ENCODE measurements at places on chromosomes 6 and 20.

- no peak for DNase-seq
These were observed 166.9 kb downstream of the EYA2 start for GRCh38 chr20:47061549-47061948.

GRCh38 chr6:21955053-21955595, 341.7 kb downstream of the PRL start:
- DNase-seq = no peak

GRCh38 chr6:4851035-4851434, 74.8 kb downstream of the CDYL start:
- DNase-seq = no peak

GRCh38 chr6:113876695-113877094, 19.6 kb downstream of the MARCKS start:
- DNase-seq = peak; percentile 39

GRCh38 chr6:107185391-107185970, 70.2 kb upstream of the BEND3 start:
- peak; percentile 6 for DNase-seq

GRCh38 chr6:92361990-92362389, 1057.4 kb downstream of the EPHA7 start:
- DNase-seq = no peak

GRCh38 chr20:23625236-23625964, 12.4 kb downstream of the CST3 start:
- DNase-seq = no peak

DNA sequence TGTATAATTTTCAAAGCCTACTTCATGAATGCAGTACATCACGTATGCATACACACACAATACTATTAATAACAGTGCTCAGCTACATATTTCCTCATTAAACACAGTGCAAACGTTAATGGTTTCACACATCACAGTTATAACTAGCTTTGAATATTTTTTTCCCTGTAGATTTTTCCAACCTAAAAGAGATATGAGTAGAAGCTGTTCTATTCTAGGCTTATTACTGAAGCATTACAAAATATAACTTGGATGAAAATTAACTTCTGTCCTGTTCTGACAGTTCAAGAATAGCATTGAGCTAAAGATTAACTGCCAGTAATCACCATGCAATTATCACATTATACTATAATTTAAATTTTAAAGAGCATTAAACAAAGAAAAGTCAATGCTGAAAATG, 6.2 kb downstream of the LMBRD1 start:
- no peak for DNase-seq

GRCh38 chr6:131643855-131644460, 6.9 kb downstream of the ENPP3 start:
- DNase-seq = no peak

- DNase-seq = peak; percentile 64
These were observed 54.1 kb downstream of the RBM38 start for GRCh38 chr20:57445298-57445697.

GRCh38 chr6:37840143-37840939, 20.8 kb downstream of the ZFAND3 start:
- no peak for DNase-seq

GRCh38 chr6:49410564-49410963, 52.5 kb downstream of the MMUT start:
- DNase-seq = no peak

- peak; percentile 52 for DNase-seq
These were observed 11.5 kb upstream of the MEP1A start for GRCh38 chr6:46781478-46782378.

DNA sequence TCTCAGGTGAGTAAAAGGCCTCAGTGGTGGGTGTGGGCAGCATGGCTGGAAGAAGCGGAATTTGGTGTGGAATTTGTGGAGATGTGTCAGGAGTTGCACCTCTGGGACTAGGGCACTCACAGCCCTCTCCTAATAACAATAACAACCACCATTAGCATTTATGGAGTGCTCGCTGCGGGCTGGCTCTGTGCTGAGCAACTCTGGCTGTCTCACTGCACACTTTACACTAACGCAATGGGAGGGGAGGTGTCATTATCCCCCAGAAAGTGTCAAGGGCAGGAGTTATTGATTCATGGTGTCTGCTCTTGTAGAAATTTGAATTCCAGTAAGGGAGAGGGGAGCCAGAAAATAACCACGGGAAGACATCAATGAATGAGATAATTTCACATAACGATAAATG, 22.7 kb upstream of the SCRT2 start:
- DNase-seq = no peak

DNA sequence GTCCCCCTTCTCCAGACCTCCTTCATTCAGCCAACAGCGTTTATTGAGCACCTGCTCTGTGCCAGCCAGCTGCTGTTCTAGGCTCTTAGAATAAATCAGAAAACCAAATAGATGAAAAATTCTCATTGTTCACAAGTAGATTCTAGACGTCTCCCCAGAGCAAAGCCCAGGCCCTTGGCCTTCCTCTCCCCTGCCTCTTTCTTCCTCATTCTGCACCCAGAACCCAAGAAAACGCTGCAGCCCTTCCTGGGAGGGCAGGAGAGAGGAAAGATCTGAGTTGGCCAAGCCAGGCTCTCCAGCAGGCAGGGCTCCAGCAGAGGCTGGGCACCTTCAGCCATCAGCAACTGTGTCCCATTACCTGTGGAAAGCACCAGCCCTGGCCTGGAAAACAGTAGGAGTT, 12.0 kb upstream of the BPI start:
- no peak for DNase-seq

DNA sequence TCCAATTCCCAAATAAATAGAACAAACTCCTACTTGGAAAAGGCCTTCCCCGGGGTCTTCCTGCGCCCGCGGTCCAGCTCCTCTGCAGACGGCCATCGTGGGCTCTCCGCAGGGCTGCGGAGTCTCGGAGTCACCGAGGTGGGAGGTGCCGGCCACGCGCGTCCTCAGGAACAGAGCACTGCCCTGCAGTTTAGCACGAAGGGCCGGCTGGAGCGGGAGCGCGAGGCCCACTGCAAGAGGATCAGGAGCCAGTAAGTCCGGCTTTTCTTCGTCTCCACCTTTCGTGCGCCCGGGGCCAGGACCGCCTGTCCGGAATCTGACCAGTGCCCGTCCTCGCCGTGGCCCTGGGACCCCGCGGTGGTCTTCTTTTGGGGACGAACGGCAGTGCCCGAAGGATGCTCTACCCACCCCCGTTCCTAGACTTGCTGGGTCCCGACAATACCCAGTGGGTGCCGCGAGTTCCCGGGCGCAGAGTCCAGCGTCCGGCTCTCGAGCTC, 1.4 kb downstream of the BHLHE23 start:
- no peak for DNase-seq

GRCh38 chr20:34337544-34337943, 25.5 kb upstream of the ITCH start:
- DNase-seq = no peak

GRCh38 chr6:97427648-97428047, 144.6 kb upstream of the MMS22L start:
- no peak for DNase-seq

GRCh38 chr20:21820688-21821087, 115.2 kb downstream of the PAX1 start:
- no peak for DNase-seq

GRCh38 chr6:166533205-166533824, 53.2 kb downstream of the RAMACL start:
- DNase-seq = no peak

- DNase-seq = no peak
These were observed 30.6 kb upstream of the LY86 start for GRCh38 chr6:6557886-6558285.

GRCh38 chr6:72788188-72788587, 166.3 kb downstream of the KCNQ5 start:
- peak; percentile 85 for DNase-seq

DNA sequence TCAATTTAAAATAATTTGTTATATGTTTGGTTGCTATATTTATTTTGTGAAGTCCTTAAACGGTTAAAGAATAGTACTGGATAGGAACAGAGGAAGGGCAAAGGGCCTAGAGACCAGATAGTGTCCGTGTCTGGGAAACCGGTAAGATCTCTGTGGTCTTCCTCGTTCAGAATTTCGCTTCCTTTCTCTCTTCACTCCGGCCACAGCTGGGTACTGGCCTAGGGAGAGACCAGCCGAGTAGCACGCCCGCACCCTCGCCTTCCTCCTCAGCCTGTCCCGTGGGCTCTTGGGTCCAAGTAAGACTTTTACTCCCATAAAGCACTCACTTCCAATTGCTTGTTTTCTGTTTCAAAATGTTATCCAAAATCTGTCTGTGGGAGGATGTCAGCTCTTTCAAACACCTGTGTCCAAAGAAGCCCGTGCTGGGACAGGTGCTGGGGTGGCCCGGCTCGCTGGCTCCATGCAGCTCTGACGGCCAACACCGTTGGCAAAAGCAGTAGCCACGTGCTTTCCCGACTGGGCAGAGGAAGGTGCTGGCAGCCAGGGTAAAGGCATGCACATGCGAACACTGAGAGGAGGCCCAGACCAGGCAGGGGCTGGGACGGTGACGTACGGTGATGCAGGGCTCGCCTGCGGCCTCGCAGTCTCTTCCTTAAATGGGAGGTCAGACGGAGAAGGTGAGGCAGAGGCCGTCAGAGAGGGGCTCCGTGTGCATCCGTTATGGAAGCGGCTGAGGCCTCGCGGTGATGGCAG, 112.2 kb downstream of the IRF4 start:
- no peak for DNase-seq

- peak; percentile 94 for DNase-seq
These were observed 14.1 kb upstream of the CPNE5 start for GRCh38 chr6:36853325-36853724.

DNA sequence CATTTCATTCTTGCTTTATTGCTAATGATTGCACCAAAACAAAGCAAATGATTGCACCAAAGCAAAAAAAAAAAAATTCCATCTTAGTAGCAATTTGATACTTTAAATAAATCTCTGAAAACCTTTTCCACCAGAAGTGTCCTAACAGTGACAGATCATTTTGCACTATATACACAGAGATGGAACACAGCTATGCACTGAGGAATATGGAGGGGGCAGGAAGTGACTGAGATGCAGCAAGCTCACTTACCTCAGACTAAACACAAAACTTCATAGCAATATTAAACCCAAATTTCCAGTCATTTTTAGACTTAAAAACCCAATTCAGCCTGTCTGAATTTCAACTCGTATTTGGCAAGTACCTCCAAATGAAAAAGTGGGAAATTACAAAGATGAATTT, 41.2 kb downstream of the HIVEP2 start:
- DNase-seq = peak; percentile 57

GRCh38 chr20:57326667-57327455, 2.7 kb upstream of the SPO11 start:
- DNase-seq = no peak

- DNase-seq = peak; percentile 79
These were observed 8.8 kb upstream of the NDRG3 start for GRCh38 chr20:36754656-36755222.

DNA sequence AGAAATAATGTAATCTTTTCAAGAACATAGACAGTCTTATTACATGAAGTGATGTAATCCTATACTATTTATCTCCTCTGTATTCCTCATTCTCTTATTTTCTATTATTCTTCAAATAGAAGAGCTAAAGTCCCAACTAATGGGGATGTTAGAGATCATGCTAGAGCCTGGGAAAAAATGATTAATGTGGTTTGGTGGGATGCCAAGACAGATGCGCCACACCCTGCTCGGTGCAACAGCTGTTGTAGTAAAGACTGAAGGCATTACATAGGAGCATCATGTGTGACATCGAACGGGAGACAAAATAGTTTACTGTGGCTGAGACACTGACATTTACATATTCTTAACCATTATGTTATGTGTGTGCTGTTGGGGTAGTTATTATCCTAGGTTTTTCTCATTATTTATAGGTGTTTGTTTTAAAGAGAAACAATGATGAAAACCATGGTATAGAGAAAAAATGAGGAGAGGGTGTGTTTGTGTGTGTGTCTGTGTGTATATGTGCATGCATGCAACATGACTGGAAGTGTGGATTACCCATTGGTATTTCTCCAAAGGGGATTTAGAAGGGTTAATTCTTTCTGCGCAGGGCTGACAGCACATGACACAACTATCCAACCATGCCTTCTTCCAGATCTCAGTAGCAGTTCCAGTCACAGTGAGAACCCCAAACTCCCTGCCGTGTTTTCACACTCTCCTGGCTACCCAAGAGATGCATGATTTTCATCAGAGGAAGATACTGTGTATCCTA, 155.3 kb downstream of the EYA4 start:
- no peak for DNase-seq

DNA sequence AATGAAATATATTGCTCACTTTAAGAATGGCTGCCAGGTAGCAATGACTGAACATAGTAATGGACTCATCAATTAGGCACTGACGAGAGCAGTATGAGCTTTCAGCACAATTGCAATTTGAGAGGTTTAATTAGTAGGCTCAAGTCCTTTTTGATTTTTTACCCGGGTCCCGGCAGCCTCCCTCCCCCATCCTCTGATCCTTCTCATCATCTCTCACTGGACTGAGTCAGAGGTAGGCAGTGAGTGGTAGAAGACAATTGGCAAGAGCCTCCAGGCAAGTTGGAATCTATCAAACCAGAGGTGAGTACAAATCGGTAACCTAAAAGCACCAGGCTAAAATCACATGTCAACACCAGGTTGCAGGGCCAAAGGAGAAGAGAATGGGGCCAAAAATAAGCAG, 107.9 kb downstream of the DCDC2 start:
- DNase-seq = no peak

DNA sequence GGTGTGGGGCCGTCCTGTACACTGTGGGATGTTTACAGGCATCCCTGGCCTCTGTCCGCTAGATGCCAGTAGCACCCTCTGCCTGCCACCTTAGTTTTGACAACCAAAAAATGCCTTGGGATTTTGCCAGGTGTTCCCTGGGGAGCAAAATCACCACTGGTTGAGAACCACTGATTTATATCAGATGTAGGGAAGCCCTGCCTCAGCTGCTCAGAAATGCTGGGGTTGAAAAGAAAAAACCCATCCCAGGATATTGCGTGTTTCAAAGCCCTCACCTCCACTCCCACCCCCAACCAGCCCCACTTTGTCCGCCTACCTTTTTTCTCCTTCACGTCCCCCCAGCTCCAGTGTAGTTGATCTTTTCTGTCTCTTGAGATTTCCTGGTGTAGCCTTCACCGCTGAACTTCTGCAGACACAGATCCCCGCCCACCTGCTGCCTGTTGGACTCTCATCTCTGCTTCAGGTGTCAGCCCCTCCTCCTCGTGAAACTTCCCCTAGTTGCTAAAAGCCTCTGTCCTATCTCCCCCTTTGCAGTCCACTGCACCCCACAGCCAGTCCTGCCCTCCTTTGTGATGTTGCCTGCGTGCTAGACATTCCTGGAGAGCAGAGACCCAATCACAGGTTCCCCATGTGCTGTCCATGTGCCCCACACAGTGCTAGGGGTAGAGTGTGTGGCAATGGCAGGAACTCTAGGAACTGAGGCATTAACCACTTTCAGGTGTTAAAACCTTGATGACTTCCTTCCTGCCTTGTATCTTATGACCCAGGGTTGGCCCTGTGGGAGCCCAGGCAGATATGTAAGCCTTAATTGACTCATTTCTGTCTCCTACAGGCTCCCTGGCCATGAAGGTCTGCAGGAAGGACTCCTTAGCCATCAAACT, 98.9 kb downstream of the TBC1D7 start:
- peak; percentile 46 for DNase-seq

- DNase-seq = no peak
These were observed 21.2 kb downstream of the NEDD9 start for GRCh38 chr6:11211254-11211653.

GRCh38 chr6:131258010-131258652, 122.9 kb downstream of the AKAP7 start:
- no peak for DNase-seq

Data from EH (cell line).